Activated CD4-positive, alpha-beta memory T cell treated with anti-CD3 and anti-CD28 coated beads, Interleukin-2, amount 10 ng/mL, durations not matched to agents 7 days and 5 days (primary cell): ENCODE measurements at places on chromosomes 4 and X.

GRCh38 chr4:30945586-30945985 lies 225.4 kb downstream of the PCDH7 start:
- H3K4me1 ChIP-seq, result no peaks in the 10 kb centered on the region
- H3K4me3 ChIP-seq, result no peak overlapping the region
- H3K36me3 ChIP-seq, result no peaks in the 10 kb centered on the region
- no peak for DNase-seq

DNA sequence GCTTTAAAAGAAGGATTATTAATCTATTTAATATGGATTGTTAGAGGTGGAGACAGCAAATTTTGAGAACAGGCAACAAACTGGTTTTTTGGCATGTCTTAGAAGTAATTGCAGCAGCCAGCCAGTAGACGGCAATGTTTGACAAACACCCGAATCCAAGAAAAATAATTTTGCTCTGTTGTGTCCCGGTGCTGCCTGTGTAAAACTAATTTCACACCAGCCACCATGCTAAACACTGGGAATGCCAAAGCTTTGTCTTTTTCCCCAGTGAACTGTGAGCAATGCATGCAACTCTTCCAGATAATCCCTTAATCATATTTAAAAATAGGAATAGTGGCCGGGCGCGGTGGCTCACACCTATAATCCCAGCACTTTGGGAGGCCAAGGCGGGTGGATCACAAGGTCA lies 25.9 kb downstream of the SMIM31 start:
- peaks cover 10% of the 10 kb centered on the region for H3K27me3 ChIP-seq
- H3K4me1 ChIP-seq, result no peaks in the 10 kb centered on the region
- DNase-seq, result no peak
- no peaks in the 10 kb centered on the region for H3K36me3 ChIP-seq

GRCh38 chr4:6681191-6681590 lies 12.5 kb upstream of the S100P start:
- no peak overlapping the region for H3K4me3 ChIP-seq
- peaks cover 46% of the 10 kb centered on the region for H3K4me1 ChIP-seq
- no peak overlapping the region for H3K27ac ChIP-seq

DNA sequence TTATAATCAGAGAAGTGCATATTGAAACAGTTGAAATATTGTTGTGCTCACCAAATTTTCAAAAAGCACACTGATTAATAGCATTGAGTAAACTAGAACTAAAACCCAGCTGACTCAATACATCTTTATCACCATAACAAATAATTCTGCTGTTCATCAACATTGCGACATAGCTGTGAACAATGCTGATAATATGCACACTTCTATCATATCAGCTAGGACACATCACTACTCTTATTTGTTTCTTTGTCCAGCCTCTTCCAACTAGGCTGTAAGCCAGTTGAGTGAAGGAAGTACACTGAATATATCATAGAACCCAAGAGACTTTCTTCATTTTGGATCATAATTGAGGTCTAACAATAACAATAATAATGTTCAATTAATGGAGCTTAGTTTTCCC lies 349.7 kb downstream of the IQCM start:
- H3K4me3 ChIP-seq, result no peak overlapping the region
- H3K27me3 ChIP-seq, result no peaks in the 10 kb centered on the region
- DNase-seq, result no peak
- H3K4me1 ChIP-seq, result no peaks in the 10 kb centered on the region
- H3K27ac ChIP-seq, result no peak overlapping the region

GRCh38 chrX:7264399-7264798 lies 116.4 kb upstream of the PUDP start:
- no peaks in the 10 kb centered on the region for H3K27me3 ChIP-seq
- no peak overlapping the region for H3K27ac ChIP-seq
- no peaks in the 10 kb centered on the region for H3K4me1 ChIP-seq
- DNase-seq, result no peak
- peaks cover 3% of the 10 kb centered on the region for H3K36me3 ChIP-seq
